Retinal pigment epithelial cell (primary cell): ENCODE measurements at places on chromosomes 16 and 17.

DNA sequence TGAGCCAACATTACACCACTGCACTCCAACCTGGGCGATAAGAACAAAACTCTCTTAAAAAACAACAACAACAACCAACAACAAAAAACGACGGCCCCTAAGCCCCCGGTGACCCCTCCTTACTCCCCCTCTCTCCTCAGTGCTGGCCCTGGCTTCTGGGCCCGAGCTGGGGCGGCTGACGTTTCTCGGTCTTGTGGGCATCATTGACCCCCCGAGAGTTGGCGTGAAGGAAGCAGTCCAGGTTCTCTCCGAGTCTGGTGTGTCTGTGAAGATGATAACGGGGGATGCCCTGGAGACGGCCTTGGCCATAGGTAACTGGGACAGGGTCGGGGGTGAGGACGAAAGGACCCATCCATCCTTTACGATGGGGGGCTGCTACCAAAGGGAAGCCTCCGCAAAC lies 52.7 kb downstream of the MEAK7 start:
- DNase-seq = no peak

DNA sequence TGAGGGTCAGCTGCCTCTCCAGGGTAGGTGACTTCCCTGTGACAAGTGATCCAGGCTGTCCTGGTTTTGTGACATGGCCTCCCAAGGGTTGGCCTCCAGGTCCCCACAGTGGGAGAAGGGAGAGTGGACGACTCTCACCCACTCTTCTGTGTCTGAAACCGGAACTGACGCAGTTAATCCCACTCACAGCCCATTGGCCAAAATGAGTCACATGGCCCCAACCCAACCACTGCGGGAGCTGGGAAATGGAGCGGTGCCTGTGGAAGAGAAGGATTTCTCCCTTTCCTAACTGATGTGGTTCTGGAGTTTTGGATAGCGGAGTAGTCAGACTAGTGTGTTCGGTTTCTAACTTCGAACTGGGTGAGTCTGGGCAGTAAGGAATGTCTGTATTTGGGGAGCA lies 79.4 kb downstream of the ABCC6 start:
- DNase-seq = no peak

GRCh38 chr17:7932949-7933348 lies 943 bp downstream of the CNTROB start:
- DNase-seq = no peak

- no peak for DNase-seq
Observed at GRCh38 chr17:67712375-67712774, 5.4 kb upstream of the NOL11 start.

DNA sequence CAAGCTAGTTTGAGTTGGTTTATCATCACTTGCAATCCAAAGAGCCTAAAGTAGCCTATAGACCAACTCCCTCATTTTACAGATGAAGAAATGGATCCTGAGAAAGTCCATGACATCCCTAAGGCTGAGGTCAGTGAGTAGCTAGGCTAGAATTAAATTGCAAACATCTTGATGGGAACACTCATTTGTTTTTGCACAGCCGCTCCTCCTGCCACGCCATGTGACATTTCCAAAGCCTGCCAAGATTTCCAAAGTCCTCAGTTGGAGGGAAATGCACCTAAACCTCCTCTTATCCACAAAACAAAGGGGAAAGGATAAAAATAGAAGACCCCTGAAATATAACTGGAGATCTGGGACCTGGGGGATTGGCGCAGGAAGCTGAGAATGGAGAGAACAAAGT lies 15.0 kb downstream of the TMEM92 start:
- DNase-seq = no peak

DNA sequence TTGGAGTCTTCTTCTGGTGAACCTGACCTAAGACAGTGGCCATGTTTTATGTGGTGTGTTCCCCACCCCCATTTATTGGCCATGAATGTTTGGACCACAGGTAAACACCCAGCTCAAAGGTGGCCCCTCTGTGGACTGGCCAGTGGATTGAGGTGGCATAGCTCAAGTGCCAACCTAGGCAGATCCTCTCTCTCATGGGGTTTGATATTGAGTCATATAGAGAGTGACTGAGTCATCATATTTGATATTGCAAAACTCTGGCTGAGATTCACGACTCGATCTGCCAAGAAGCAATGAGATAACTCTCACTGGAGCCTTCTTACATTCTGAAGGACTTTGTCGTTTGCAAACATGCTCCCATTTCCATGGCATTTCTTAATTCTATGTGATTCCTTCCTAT lies 10.5 kb upstream of the TEKT3 start:
- no peak for DNase-seq

DNA sequence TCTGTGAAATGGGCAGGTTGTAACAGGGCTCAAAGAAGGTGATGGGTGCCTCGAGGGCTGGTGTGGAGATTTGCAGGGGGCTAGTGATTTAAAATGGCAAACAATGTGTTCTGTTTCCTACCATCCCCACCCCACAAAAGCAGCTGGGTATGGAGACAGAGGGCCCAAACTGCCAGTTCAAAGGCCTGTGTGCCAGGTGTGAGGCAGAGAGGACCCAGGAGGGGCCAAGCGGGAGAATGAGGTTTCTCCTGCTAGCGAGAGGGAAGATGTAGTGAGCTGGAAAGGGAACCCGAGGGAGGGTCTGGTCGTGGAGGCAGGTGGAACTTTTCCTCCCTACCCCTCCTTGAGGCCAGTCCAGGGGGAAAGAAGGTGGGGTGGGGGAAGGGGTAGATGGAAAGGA lies 39.4 kb downstream of the LAT start:
- DNase-seq = no peak

DNA sequence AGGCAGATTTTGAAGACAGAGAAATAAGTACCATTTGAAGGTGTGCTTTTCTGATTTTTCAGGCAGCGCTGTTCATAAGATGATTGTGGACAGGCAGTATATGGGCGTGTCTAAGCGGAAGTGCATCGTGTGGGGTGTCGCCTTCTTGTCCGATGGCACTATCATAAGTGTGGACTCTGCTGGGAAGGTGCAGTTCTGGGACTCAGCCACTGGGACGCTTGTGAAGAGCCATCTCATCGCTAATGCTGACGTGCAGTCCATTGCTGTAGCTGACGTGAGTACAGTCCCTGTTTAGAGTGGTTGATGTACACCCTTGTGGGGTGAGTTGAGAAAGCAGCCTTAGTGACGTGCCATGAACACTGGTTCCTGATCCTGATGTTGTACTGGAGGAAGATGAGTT lies 10.7 kb downstream of the UTP4 start:
- DNase-seq = no peak

DNA sequence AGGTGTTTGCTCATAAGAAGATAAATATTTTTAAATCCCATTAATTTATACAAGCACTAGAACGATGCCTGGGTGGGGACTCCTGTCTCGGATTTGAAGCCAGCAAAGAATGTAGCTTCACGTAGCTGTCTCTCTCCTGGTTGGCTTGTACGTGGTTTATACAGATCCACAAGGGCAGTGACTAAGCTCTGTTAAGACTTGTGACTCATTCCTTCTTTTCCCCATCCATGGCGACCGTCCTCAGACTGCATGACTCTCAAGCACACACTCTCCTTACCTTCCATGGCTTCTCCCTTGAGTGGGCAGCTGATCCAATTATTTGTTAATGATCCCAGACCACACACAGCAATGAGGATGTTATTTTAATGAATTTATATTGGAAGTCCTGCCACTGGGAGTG lies 679.7 kb upstream of the SOX9 start:
- DNase-seq = peak; percentile 99

GRCh38 chr17:80978499-80979497 lies 12.8 kb upstream of the CHMP6 start:
- DNase-seq = no peak

DNA sequence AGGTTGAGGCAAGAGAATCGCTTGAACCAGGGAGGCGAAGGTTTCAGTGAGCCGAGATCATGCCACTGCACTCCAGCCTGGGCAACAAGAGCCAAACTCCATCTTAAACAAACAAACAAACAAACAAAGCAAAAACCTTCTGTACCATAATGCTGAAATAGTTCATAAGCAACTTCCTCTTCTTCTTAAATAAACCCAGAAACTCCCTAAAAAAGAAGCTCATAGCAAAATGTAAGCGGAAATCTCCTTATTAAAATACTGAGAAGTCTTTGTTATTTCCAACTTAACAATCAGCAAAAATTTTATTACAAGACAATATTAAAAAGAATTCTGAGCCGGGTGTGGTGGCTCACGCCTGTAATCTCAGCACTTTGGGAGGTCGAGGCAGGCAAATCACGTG lies 82.8 kb downstream of the FBXL20 start:
- no peak for DNase-seq

DNA sequence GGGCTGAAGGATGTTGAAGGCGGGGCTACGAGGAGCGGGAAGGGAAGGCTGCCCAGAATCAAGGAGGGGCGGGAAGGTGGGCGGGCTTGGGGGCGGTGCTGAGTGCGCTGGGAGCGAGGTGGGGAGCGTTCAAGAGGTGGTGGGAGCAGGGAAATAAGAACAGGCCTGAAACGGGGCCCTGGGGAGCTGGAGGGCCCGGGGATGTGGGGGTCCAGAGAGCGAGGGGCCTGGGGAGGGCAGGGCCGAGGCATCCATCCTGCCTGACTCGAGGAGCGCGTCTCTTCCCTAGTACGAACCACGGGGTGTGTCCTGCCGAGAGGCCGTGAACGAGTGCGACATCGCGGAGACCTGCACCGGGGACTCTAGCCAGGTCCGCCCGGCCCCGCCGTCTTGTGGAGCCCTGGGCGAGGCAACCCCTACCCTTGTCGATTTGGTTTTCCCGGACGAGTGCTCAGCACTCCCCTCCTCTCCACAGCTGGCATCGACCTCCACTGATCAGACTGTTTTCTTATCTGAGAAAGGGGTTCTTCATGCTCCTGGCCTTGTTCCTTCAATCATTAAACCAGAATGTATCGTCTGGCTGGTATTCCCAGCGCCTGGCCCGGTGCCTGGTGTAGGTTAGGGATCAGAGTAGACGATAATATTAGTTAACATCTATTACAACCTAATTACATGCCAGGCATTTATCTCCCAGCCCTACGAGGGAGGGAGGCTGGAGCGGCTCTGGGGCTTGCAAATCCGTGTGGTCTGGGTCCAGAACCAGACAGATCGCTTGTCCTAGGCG lies 17.2 kb downstream of the ADAM11 start:
- no peak for DNase-seq

DNA sequence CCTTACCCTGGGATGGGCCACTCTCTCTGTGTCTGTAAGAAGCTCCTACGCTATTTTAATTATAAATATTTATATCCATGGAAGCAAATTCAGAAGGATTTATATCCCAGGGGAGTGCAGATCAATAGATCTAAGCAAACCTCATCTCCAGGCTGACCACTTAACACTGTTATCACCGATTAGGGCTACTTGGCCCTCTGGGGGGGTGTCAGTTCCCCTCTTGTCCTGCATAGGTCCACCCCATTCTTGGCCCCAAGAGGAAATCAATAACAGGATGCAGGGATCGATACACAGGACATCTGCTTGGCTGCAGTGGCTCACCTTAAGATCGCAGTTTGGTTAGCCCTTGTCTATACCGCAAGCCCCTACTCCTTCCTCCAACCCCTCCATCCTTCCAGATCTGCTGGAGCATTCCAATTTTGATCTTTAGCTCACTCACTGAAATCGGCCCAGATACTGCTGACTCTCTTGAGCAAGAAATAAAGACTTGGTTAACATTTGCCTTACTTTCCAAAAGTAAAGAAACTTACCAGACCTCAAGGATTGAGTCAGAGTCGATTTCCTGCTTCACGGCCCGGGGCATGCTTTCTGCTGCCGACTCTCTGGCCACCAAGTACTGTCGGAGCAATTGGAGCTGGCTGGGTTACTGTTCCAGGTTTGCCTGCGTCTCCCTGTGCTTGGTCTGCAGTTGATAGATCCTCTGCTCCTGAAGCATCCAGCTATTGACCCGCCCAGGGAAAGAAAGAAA lies 112.3 kb upstream of the PMFBP1 start:
- DNase-seq = no peak

- DNase-seq = no peak
Observed at GRCh38 chr16:29662729-29663015, 375 bp upstream of the SPN start.

DNA sequence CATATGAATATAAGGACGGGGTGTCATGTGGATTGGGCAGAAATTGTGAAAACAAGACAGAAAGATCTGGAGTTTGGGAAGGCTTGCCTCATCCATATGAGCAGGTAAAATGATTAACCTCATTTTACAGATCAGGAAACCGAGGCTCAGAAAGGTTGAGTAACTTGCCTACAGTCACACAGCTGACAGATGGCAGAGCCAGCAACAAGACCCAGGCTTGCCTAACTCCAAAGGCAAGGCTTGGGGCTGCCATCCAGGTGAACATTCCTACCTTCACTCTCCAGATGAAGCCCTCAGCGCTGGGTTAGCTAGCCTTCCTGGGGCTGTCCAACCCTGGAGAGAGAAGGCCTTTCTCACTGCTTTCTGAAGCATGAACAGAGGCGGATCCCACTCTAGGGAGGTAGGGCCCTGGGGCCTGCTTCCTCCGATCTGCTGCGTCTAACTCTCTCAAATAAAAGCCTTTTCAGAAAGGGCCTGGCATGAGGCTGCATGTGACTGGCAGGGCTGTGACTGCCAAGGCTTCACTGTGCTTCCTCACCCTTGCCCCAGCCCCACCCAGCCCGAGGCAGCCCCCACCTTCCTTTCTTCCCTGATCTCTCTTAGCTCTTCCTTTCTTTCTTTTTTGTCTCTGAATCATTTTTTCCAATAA lies 107.8 kb downstream of the GNAO1 start:
- peak; percentile 28 for DNase-seq

GRCh38 chr16:11175106-11175786 lies 80.8 kb downstream of the SOCS1 start:
- DNase-seq = no peak

- no peak for DNase-seq
Observed at GRCh38 chr17:62219221-62219899, 154.3 kb upstream of the MED13 start.

GRCh38 chr17:5715478-5715877 lies 131.2 kb upstream of the NLRP1 start:
- DNase-seq = no peak

GRCh38 chr17:1005361-1005946 lies 8.5 kb downstream of the TIMM22 start:
- DNase-seq = no peak

DNA sequence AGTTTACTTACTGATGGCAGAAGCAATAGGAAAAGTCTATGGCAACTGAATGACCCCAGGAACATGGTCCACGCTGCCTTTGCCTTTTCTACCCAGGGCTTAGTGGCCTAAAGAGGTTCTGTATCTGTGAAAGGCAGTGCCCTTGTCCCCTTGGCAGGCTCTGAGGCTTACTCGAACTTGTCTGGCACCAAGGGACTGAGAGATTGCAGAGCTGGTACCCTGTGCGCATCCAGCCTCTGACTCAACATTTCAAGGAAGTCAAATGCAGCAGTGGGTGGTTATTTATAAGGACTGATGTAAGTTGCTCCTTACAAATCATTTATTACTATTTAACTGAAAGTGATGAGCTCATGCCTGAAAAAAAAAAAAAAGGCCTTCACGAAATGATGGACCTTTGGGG lies 299.9 kb upstream of the MYOCD start:
- DNase-seq = no peak
